ENCODE measurements at places on chromosomes 3 and 15. TPM values are rescaled to one million over a fixed set of nuclear protein-coding genes. Genes with fewer than 3 reads are reported as not detected.

The RNF111 gene
- total RNA-seq: 25.8 TPM

The COL6A5 gene
- not detected for total RNA-seq

The FANCD2OS gene
- not detected for total RNA-seq

The GPR15 gene
- not detected for total RNA-seq

The GSK3B gene
- 61.7 TPM for total RNA-seq

The SPINK8 gene
- not detected for total RNA-seq

The LMAN1L gene
- not detected for total RNA-seq

The GNAI2 gene
- total RNA-seq: 443 TPM

The TMEM108 gene
- total RNA-seq: 7.1 TPM

The STRA6 gene
- total RNA-seq: 5.4 TPM

The ZNF620 gene
- total RNA-seq: 1.1 TPM

- no peak for DNase-seq
Observed at GRCh38 chr3:52870471-52870870, 26.9 kb downstream of the STIMATE start.

GRCh38 chr15:83396101-83396500, 51.0 kb upstream of the SH3GL3 start:
- no peak for DNase-seq

DNA sequence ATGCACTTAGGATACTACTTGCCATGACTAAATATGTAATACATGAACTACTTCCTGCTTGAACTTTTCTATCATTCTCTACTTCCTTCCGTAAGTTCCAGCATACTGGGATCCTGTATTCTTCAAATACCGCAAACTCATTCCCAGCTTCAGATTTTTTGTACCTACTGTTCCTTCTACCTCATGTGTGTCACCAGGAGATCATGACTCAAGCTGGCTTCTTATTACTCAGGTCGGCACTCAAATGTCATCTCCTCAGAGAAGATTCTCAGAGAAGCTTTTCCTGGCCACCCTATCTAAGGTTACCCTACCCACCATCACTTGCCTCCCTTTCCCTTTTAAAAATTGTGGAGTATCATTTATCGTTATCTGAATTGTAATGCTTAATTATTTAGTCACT, 66.7 kb downstream of the RFX7 start:
- no peak for DNase-seq

- DNase-seq: no peak
Observed at GRCh38 chr3:113103588-113103987, 107.8 kb upstream of the BOC start.

- DNase-seq: no peak
Observed at GRCh38 chr3:130759692-130760338, 13.2 kb upstream of the PIK3R4 start.

GRCh38 chr15:75235051-75235673, 23.0 kb upstream of the GOLGA6C start:
- DNase-seq: peak; percentile 62

DNA sequence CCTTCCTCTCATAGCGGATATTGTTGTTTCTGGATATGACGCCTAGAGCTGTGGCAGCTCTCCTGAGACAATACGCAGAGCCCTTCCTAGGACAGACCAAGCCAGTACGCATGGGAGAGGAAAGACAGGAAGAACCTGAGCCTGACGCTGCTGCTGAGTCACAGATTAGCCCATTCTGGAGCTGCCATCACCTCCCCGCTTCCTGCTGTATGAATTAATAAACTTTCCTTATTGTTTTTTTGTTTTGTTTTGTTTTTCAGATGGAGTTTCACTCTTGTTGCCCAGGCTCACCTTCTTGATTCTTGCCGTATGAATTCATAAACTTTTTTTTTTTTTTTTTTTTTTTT, 67.0 kb downstream of the PPCDC start:
- no peak for DNase-seq

DNA sequence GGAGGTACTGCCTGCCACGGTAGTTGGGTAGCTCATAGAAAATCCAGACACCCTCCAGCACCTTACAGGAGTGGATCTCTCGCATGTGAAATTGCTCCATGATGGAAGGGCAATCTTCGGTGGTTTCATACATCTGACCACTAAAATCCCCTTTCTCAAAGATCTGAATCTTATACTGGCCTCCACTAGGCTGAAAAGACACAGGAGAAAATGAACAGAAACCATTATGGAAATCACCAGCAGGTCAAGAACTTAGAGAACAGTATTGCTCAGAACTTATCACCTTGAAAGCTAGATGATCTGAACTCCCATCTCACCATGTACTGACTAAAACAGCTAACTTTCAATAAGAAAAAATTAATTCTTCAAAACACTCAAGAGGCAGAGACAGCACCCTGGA, 5.4 kb downstream of the CRYGS start:
- DNase-seq: no peak

GRCh38 chr3:149247929-149248691, 26.5 kb upstream of the CP start:
- no peak for DNase-seq

DNA sequence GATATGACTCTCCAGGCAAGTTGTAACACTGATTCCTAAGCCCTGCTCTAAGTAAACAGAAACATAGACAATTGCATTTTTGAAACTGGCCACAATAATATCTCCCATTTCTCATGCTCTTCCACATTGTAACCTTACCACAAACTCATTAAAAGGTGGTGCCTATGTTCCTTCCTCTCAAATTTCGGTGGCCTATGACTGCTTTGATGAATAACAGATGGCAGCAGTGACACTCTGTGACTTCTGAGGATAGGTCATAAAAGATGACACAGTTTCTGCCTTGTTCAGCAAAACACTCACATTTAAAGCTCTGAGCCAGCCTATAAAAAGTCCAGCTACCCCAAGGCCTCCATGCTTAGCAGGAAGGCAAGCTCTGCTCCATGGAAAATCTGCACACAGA, 195.2 kb downstream of the EFHB start:
- no peak for DNase-seq

DNA sequence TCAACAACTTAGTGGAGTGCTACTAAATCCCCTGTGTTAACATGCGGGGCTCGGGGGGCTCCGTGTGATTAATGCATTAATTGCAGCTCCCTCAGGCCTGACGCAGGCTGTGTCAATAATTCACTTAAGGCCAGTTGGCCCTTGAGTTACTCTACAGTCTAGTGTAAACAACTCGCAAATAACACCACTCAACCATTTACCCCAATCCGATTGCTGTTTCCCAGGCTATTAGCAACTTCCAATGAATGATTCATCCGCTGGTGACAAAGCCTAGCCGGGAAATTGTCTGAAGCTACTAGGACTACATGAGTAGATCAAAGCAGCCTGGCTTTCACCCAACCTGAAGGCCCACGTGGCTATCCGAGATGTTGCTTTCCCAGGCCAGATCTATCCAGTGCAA, 121.3 kb upstream of the SOX14 start:
- no peak for DNase-seq

- DNase-seq: no peak
Observed at GRCh38 chr3:86954226-86954625, 36.7 kb downstream of the VGLL3 start.

DNA sequence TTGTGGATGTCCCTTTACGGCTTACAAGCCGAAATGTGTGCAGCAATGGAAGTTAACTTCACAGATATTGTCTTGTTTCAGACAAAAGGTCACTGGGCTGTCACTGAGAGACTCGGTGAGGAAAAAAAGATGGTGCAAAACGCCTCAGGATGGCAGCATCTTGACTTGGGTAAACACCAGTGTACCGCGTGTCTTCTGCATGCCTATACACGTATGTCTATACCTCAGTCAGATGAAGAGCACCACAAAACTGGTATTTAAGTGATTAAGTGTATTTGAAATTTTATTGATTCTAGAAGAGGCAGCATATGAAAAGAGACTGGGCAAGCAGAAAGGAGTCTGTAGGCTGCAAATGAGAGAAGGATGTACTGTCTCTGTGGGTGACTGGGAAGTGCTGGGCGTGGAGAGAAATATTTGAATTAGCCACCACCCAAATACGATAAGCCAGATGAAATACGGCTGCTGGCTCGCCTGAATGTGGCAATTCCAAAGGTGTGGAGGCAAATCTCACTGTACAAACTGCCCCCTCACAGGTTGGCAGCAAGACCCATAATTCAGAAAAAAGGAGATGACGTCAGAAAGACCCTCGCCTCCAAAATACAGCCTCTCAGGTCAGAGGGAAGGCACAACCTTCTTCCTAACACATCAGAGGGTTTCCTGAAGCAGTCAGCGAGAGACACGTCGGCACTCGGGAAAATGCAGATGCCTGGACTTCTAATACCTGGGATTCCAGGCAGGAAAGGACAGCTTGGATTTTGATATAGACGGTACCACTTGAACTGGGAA, 53.4 kb upstream of the NEO1 start:
- DNase-seq: no peak

DNA sequence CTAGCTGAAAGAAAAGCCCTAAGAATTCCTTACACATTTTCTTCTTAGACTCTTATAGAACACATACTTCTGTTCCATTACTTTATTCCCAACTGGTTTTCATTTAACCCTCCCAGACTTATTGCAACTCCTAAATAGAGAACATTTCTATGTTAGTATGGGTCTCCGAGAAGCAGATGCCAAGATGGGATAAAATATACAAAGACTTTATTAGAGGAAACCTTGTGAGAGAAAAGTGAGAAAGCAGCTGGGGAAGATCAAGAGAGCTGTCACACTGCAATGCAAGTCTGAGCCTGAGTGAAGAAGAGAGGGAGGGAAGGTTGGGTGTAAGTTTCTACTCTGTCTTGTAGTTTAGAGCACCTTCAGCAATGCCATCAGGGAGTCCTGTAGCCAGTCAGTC, 979.3 kb downstream of the IGSF11 start:
- no peak for DNase-seq

GRCh38 chr15:81530271-81530691, 156.3 kb upstream of the TMC3 start:
- no peak for DNase-seq

GRCh38 chr15:50109076-50109987, 9.7 kb downstream of the ATP8B4 start:
- no peak for DNase-seq

GRCh38 chr3:31957106-31957505, 24.0 kb downstream of the OSBPL10 start:
- no peak for DNase-seq

DNA sequence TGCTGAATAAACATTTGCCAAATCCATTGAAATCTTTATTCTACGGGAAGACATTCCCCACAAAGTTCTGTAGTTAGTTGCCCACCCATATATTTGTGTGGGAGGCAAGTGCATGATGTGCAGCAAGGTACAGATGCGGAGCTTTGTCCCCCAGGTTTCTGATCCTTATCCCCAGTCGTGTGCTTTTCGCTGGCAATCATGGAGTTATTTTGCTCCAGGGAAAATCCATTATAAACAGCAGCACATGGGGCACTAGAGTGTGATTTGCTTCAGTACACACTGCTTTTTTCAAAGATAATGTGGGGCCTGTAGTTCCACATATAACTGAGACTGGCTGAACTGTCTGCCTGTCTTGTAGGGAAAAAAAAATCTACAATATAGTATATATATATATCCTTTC, 132.1 kb downstream of the FEZF2 start:
- DNase-seq: no peak

DNA sequence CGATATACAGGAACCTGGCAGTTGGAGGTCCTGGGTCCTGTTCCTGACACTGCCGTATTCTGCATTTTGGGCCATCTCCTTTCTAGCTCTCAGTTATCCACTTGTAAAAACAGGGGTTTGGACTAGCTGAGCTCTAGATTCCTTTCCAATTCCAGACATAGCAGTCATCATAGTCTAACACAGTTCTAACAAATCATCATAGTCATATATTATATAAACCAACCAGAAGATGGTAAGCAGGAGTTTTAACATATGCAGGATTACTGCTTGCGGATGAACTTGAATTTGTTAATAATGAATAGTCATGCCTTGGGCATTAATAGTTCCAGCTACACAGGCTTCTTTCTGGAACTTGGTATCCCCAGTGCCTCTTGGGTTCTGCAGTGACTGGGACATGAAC, 26.6 kb downstream of the MASP1 start:
- DNase-seq: no peak

GRCh38 chr3:278300-279064, 81.9 kb downstream of the CHL1 start:
- no peak for DNase-seq

DNA sequence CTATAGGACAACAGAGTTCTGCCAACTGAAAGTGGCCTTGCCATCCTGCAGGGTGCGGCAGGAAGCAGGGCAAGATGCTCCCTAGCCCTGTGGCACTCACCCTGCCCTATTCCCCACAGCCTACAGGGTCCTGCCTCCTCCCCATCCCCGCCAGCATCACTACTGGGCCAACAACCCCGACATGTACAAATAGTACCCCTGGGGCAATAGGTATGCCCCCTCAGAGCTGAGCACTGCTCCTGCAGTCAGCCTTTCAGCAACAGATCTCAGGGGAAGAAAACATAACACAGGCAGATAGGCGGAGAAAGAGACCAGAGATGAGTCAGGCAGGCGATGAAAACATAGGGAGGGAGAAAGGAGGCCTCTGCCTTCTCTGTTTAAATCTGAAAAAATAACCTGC, 74.7 kb downstream of the XXYLT1 start:
- no peak for DNase-seq

DNA sequence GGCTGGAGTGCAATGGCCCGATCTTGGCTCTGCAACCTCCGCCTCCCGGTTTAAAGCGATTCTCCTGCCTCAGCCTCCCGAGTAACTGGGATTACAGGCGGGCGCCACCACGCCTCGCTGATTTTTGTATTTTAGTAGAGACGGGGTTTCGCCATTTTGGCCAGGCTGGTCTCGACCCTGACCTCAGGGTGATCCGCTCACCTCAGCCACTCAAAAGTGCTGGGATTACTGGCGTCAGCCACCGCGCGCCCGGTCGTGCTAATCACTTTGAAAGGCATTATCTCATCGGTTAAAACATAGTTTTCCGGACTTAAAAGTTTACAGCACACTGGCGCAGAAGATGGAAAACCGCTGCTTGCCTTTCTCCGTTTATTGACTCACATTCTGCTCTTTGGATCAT, 27.6 kb upstream of the MTHFS start:
- DNase-seq: no peak

DNA sequence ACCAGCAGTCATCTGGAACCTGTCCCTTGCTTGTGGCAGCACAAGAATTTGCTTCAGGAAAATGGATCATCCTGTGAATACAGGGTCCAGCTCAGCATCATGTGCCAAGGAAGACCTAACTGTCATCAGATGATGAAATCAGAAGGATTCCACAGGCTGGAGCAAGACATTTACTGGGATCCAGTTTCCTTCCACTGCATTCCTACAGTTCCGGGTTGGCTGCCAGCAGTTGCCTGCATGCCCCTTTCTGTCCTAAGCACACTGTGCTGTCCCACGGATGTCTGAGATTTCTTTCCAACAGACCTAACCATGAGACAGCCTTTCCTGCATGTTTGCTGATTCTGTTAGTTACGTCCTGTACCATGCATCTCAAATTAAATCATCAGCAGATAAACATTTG, 140.7 kb downstream of the IMPG2 start:
- no peak for DNase-seq

GRCh38 chr15:34650177-34650576, 66.7 kb upstream of the GOLGA8B start:
- DNase-seq: no peak

DNA sequence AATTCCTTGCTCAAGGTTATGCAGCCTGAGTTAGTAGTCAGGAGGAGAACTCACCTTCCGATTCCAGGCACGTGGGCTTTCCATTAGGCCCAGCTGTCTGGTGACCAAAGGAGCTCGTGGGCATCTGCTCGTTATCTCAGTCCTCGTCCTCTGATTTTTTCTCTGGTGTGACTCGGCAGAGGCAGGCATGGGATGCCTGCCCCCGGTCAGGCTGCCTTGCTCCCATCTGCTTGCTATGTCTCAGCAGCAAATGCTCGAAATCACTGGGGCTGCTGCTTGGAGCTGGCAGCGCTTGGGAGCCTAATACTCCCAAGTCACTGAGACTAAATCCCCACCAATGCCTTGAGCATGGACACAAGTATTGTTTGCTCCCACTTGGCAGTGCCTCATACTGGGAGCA, 84.5 kb upstream of the NMNAT3 start:
- DNase-seq: no peak
